ENCODE measurements at places on chromosomes 12 and 14.

DNA sequence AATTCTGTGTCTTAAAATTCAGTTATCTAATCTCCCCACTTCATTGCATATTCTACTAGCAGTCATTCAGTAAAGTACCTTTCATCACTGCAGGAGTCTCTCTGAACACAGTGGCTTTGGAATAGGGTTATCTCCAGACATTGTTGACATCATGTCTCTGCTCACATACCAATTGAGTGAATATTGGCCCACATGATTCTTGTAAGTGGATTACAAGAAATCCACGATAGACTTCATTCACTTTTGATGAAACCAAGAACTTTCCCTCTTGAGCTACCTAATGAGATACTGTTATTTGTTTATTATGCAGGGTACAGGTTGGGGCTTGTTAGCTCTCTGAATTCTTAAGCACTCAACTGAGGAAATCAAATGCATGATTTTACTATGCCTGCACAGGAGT is 284.9 kb downstream of the RAD51B start:
- no peak for DNase-seq

DNA sequence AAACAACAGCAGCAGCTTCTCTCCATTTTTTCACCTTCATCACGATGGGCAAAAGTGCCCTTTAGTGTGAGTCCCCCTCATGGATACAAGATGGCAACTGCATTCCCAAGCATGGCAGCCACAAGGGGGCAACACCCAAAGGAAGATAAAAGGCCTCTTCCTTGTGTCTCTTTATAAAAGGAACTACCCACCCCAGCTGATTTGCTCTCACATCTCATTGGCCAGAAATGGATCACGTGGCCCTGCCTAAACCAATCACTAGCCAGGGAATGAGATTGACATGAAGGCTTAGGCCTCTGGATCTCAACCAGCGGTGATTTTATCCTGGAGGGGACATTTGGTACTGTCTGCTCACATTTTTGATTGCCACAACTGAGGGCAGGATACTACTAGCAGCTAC is 21.9 kb upstream of the IFT81 start:
- no peak for DNase-seq

DNA sequence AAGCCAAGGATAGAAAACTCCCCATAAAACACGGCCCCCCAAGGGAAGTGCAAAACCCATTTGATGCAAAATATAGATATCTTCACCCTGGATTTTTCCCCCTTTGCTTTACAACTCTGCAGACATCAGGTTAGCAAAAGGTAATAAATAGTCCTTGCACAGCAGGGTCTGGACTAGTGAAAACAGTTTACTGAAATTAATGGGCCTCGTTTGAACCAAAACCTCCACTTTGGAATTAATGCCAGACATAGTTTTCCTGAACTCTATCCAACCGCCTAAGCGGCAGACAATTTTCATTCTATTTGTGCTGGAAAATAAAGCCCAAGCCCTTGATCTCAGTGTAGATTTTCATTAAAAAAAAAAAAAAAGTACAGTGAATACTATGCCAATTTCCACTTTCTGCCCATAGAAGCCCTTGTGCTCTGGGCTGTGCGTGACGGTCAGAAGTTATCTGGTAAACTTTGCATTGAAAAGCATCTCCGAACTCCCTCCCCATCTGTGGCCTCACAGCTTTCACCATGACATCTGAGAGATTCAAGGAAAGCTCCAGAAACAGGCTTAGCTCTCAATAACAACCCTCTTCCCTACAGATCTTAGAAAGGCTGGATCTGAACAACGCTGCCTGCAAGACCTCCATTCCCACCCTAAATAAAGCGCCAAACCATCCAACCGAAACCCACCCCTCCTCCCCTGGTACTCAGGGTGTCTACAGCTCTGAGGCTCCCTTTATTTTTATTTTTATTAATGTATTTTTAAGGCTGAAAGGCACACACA is 11.0 kb upstream of the IRF2BPL start:
- no peak for DNase-seq

DNA sequence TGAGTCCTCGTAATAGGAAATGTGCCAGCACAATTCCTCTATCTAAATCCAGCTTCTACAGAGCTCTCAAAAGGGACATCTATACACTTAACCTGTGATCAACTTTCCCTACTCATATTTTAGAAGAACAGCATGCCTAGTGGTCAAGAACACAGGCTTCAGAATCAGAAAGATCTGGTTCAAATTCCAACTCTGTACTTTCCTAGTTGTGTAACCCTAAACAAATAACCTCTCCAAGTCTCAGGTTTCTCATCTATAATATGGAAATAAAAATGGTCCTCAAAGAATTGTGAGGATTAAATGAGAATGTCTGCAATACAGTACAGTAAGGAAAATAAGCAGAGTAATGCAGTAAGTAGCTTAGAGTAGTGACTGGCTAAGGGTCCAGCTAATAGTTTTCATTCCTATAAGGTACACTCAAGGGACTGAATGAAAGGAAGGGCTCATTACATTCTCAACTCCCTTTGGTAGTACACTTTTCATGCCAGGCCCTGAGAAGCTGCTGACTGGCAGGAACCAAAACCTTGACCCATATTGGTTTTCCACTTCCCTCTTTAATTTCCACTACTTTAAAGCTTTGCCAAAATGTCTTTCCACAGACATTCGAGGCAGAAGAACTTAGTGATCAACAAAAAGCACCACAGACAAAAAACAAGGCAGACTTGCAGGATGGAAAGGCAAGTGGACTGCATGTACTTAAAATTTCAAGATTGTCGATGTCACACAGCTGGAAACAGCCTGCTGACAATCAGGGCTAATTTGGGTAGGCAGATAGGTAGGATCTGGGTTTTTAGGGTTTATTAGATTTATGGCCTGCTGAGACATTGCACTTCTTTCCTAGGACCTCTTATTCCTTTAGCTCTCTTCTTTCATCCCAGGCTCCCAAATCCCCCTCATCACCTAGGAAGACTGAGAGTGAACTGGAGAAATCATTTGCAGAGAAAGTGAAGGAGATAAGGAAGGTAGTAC is 4.3 kb downstream of the CCDC196 start:
- DNase-seq: no peak

GRCh38 chr14:22926316-22926715 is 2.9 kb downstream of the PRMT5 start:
- DNase-seq: no peak

- no peak for DNase-seq
These were observed 61.1 kb downstream of the RAB35 start for GRCh38 chr12:120055231-120056000.

- DNase-seq: no peak
These were observed 19.5 kb upstream of the CERS5 start for GRCh38 chr12:50186681-50187080.

DNA sequence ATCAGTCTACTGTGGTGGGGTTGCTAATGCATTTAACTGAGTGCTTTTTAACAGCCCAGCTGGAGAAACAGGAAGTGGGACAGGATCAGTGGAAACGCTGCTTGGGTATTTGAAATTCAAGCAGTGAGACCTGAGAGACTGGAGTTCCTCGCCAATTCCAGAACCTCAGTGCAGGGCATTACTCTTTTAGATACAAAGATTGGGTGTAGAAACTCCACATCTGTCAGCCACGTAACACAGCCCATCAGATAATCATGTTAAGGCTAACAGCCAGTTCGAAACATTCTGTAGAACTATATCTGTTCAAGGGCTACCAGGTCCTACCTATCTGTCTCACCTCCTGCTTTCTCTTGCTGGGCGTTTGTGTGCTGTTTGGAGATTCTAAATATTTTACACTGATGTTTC is 45.5 kb downstream of the RAD52 start:
- DNase-seq: no peak

GRCh38 chr14:81206115-81206514 is 14.6 kb downstream of the GTF2A1 start:
- DNase-seq: no peak

- peak; percentile 91 for DNase-seq
These were observed 314.6 kb downstream of the BCL11B start for GRCh38 chr14:98957211-98958047.

DNA sequence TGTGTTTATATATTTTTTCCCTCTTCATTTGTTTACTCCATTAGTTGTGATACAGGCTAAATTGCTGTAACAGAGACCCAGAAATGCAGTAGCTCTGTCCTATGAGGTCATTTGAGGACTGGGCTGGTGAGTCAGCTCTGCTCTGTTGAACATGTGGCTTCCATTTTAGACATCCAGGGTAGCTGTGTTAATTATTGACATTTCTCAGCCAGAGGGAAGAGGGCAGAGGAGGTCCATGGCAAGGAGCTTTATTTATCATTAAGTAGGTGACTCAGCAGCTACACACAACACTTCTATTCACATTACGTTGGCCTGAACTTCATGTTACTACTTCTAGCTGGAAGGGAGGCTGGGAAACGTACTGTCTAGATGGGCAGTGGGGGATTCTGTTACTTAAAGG is 85.4 kb downstream of the PTCSC3 start:
- no peak for DNase-seq

- no peak for DNase-seq
These were observed 98.3 kb upstream of the ESRRB start for GRCh38 chr14:76277586-76278130.

DNA sequence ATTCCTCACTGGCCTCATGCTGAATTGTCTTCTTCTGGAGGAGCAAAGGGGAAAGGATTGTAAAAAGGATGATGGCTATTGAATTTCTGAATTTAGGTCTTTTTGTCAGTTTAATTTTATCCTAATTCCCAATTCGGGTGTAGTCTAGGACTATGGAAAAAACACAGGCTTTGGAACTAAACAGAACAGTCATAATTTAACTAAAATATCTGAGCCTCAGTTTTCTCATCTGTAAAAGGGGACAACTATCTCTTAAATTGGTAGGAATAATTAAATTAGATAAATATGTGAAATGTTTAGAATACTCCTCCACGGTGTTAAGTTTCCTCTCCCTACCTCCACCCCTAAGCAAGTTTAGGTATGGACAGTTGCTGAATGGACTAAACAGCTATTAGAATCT is 3.2 kb upstream of the SP1 start:
- no peak for DNase-seq

DNA sequence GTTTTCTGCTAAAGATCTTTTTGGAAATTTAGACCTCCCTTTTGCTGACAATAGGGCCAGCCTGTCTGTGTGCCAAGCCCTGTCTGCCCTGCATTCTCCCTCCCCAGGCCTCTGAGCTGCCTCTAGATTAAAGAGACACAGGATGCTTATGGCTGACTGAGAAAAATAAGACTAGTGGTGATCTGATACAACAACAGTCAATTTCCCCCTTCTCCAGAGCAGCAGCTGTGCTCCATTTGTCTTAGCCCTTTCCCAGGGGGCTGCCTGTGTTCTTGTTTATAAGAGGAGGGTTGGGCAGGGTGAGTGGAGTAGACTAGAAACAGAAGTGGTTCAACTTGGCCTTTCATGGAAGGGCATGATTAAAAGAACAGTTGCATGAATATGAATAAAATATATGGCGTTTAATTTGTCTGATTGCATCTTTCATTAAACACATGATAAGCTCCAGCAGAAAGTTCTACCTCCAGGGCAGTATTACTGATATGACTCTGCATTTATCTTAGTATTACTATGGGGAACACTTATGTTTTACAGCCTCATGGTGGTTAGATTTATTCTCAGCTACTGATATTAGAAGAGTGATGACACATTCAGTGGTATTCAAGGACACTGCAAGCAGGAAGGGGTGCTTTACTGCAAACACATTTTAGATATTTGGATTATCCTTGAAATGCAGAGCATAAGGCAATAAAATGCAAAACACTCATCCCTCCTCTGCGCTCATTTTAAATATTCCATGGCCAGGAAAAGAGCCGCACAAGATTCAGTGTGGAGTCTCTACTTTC is 150.2 kb upstream of the CLEC14A start:
- no peak for DNase-seq

- DNase-seq: no peak
These were observed 2.1 kb downstream of the SOX5 start for GRCh38 chr12:23947395-23947794.

GRCh38 chr14:103593577-103593976 is 30.8 kb downstream of the COA8 start:
- no peak for DNase-seq

DNA sequence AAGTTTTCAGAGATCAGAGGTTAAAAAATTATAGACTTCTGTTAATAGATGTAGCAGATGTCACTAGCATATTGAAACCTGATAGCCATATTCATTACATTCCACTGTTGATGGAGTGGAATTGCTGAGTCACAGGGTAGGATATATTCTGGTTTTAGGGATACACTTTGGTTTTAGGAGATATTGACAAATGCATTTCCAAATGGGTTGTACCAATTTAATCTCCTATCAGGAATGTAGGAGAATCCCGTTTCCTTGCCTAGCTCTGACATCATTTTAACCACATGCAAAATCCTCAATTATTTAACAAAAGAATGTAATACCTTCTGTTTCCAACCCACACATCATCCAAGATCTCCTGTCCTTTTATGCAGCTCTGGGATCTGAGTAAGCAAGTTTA is 30.7 kb upstream of the ESR2 start:
- no peak for DNase-seq

DNA sequence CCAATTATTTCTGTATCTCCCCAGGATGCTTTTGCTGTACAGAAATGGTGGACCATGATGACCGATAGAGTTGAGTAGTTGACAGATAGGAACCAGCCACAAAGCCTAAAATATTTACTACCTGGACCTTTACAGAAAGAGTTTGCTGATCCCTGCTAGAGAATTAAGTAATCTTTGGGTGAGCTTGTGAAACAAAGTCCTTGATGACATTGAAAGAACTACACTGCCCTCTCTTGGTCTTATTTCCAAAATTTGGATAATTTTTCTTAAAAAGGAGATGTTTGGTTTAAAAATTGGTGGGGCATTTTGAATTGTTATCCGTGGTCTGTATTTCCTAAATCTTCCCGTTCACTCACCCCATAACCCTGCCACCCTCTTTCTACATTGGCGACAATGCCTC is 13.7 kb upstream of the TCTN1 start:
- no peak for DNase-seq

GRCh38 chr12:64779354-64779974 is 20.3 kb upstream of the GNS start:
- DNase-seq: no peak

- no peak for DNase-seq
These were observed 311.0 kb downstream of the NOVA1 start for GRCh38 chr14:26286913-26287205.

DNA sequence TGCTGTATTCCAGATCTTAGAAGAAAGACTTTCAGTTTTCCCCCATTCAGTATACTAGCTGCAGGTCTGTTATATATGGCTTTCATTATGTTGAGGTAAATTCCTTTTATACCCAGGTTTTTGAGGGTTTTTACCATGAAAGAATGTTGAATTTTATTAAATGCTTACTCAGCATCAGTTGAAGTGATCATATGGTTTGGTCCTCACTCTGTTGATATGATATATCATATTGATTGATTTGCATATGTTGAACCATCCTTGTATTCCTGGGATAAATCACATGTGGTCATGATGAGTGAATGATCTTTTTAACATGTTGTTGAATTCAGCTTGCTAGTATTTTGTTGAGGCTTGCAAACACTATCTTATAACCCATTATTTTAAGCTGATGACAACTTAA is 96.7 kb downstream of the TRMT5 start:
- DNase-seq: no peak

DNA sequence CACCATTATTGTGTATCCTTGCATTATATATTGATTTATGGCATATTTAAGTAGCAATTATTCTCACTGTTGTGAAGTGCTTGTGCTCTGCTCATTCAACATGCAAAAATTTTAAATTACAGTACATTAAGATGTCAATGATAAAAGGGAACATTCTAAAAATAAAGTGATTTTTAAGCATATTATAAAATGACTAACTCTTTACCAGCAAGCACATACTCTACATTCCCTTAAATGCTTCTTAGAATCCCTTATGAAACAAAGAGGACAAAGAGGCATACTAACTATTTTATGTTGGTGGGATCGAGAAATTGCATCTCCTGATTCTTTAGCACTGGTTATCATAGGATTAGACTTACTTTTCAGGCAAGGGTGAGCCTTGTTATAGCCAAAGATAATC is 46.6 kb upstream of the ZDHHC17 start:
- no peak for DNase-seq

Measured in esophagus muscularis mucosa (tissue), 4 donors.